ENCODE measurements at places on chromosomes 11 and 22.

GRCh38 chr11:118957549-118957948 lies 1.5 kb downstream of the UPK2 start:
- no peak for DNase-seq

- DNase-seq, result no peak
These were observed 12.7 kb upstream of the MSANTD2 start for GRCh38 chr11:124812876-124813275.

- DNase-seq, result no peak
These were observed 228.1 kb downstream of the MN1 start for GRCh38 chr22:27573280-27574001.

GRCh38 chr11:103682318-103683184 lies 353.9 kb upstream of the DDI1 start:
- peak; percentile 76 for DNase-seq

GRCh38 chr22:20034143-20034542 lies 13.2 kb downstream of the TANGO2 start:
- no peak for DNase-seq
